ENCODE measurements at places on chromosomes 7 and 10.

GRCh38 chr10:132185601-132186487 lies 904 bp upstream of the DPYSL4 start:
- DNase-seq, result no peak

DNA sequence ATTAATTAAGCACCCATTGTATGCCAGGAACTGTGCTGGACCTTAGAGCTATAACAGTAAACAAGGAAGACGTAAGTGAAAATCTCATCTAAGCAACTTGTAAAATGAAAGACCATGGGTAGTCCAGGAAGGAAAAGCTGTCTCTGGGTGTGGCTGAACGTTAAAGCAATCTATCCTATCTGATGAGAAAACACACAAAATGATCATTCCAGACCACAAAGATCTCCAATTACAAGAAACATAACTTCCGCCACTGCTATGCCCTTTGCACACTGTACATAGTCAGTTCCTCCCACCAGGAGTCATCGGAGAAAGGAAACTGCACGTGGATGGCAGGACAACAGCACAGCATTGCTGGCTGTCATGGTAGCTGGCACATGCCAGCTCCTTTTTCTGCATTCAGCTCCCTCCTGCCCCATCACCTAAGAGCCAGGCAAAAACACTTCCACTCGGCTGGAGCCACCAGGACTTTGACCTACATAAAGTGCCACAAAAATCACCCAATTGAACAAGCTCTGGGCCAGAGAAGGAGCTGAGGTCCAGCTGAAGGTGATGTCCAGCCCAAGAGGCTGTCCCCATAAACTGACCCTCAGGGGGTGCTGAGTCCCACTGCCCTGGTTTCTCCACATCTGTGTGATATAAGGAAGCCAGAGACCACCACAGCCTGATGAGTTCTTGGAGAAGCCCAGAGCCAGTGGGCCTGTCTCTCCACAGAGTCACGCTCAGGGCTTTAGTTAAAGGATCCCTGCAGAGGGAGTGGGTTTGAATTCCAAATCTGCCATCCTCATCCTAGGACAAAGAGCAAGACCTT lies 56.4 kb downstream of the STEAP1B start:
- no peak for DNase-seq

- DNase-seq, result no peak
Measured at GRCh38 chr7:100546926-100547800, 8.2 kb downstream of the AGFG2 start.

DNA sequence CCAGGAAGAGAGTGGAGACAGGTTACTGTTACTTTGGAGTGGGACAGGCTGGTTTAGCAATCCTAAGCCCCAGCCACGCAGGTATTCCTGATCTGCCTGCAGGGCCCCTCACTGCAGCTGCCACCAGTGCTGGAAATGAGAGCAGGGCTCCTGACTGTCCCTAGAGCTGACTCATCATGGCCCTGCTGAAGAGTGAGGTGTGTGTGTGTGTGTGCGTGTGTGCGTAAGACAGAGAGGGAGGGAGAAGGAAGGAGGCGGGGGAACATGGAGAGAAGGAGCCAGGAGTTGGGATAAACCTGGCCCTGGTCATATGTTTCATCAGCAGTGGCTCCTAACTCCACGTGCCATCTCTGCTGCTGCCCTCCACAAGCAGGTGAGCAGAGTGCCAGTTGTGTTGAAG lies 3.6 kb downstream of the FOXI2 start:
- no peak for DNase-seq
